ENCODE measurements at places on chromosomes 2 and 18. TPM values are rescaled to one million over a fixed set of nuclear protein-coding genes. Genes with fewer than 3 reads are reported as not detected.

KCNF1 gene
- total RNA-seq: 1.6 TPM

TEX44 gene
- not detected for total RNA-seq

ACOXL gene
- total RNA-seq: not detected

MARS2 gene
- total RNA-seq: 4.2 TPM

NPHP1 gene
- total RNA-seq: 11.5 TPM

THAP4 gene
- 35.5 TPM for total RNA-seq

KHK gene
- 2.1 TPM for total RNA-seq

KCNE4 gene
- total RNA-seq: 7.3 TPM

SERPINB3 gene
- not detected for total RNA-seq

All from skeletal muscle tissue (tissue), 5 donors.